HTR-8/SVneo (cell line): ENCODE measurements at places on chromosomes 12 and 14.

DNA sequence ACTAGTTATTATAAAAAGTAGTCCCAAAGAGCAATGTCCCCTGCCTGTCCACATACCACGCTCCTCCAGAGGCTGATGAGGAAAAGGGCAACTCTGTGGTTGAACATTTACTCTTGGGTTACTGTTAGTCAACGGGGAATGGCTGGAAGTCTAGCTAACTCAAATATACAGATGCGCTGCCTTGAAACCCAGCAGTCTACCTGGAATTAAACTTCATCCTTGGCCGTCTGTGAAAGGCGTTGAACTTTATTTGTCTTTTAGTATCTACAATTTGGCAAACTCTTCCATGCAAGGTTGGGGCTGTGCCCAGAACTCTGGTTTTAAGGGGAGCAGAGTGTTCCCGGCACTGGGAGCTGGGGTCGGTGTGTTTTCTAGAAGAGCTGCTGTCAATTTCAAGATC is 3.9 kb upstream of the MEG3 start:
- no peak for DNase-seq

- no peak for DNase-seq
Measured at GRCh38 chr12:51395283-51396230, 4.4 kb upstream of the GALNT6 start.

GRCh38 chr12:75291014-75291413 is 39.1 kb downstream of the CAPS2 start:
- no peak for DNase-seq

- no peak for DNase-seq
Measured at GRCh38 chr12:3078086-3078820, 1.1 kb downstream of the TSPAN9 start.

- DNase-seq, result no peak
Measured at GRCh38 chr12:3712209-3712992, 40.5 kb downstream of the CRACR2A start.

DNA sequence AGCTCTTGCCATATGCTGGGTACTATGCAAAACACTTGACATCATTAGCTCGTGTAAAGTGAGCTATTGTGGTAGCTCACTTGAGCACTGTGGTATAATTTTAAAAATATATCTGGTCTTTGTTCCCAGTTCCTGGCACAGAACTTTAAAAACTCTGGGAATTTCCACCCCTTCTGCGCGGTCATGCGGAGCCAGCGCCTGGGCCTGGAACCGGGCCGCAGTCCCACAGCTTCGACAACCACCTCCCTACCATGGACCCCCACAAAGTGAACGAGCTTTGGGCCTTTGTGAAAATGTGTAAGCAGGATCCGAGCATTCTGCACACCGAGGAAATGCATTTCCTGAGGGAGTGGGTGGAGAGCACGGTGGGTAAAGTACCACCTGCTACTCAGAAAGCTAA is 123.1 kb downstream of the NUAK1 start:
- no peak for DNase-seq

GRCh38 chr12:116616536-116617248 is 57.5 kb downstream of the MAP1LC3B2 start:
- no peak for DNase-seq

DNA sequence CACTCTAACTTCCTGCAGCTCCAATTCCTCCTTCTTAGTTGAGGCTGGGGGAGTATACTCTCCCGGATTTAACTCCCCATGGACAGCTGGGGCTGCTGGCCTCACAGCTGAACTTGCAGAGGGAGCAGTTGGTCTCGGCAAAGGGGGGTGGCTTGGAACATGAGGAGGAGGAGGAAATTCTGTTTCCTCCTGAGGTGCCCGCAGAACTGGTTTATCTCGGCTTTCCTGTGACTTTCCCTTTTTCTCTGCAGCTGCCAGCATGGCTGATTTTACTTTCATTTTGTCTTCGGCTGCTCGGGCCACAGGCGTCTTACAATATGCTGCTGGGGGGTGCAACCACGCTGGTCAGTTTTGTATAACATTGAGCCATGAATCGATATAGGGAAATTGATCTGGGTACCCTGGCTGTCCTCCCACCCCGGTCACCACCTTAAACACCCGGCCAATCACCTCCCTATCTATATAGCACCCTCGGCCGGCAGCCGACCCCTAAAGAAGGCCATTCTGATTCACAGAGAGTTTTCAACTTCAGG is 1317.6 kb downstream of the TMEM121 start:
- no peak for DNase-seq

DNA sequence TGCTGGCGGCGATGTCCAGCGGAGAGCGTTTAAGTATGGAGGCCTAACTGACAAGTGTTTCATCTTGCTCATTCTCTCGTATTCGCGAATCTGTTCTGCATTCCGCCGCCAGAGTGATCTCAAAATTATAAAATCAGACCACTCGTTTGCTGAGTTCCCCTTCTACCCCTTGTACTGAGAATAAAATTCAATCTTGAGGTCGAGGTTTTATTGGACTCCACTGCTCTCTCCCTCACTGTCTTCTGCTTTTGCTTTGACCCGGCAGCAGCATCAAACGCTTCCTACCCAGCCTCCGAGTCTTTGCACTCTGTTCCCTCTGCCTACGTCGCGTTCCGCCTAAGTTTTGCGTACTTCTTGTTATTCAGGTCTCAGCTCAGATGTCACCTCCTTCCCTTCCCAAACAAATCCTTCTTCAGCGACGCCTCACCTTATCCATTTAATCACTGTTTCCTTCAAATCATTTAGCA is 462 bp downstream of the KNTC1 start:
- DNase-seq, result peak; percentile 11

GRCh38 chr14:67674139-67674479 is 323 bp downstream of the VTI1B start:
- DNase-seq, result peak; percentile 99

DNA sequence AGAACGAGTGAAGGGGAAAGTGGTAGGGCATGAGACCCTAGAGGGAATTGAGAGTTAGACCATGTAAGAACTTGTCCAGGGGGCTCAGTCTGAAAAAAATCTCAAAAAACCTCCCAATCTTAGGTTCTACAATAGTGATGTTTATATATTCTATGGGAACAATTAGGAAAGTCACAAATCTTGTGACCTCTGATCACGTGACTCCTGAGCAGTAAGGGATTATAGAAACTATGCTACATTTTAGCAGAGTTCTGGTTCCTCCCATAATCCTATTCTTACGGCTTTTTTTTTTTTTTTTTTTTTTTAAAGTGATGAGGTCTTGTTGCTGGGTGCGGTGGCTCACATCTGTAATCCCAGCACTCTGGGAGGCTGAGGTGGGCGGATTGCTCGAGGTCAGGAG is 5.8 kb downstream of the ADCK1 start:
- DNase-seq, result no peak

GRCh38 chr12:51753980-51754675 is 94.4 kb downstream of the FIGNL2 start:
- no peak for DNase-seq

DNA sequence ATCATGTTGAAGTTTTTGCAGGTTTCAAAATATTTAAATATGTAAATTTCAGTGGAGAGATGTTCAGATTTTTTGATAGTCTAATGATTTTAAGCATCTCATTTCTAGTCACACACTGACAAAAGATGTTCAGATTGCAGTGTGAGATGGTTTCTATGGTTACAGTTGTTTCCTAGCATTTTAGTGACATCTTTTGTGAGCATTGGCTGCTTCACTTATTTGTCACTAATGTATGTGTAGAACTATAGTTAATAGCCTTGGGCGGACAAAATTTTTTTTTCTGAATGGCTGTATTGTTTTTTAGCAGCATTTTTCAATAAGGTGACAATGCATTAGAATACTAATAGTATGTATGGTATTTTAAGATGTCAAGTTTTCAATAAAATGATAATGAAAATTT is 315.6 kb upstream of the PRKD1 start:
- DNase-seq, result no peak

DNA sequence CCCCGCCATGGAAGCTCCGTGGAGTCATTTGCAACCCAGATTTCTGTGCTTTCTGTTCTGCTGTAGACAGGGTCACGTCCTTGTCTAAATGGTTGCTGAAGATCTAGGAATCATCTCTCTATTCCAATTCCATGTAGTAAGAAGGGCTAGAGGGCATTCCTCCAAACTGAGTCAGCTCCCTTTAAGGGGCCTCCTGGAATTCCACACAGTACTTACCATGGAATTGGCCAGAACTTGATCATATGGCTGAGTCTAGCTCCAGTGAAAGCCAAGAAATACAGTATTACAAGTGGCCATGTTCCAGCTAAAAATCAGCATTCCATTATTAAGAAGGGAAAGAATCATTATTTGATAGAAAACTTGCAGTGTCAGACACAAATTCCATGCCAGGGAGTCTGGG is 171.9 kb downstream of the PRKCH start:
- DNase-seq, result peak; percentile 98

GRCh38 chr14:78657451-78657850 is 487.3 kb downstream of the NRXN3 start:
- DNase-seq, result no peak

- no peak for DNase-seq
Measured at GRCh38 chr14:34007902-34008301, 57.0 kb upstream of the EGLN3 start.

- no peak for DNase-seq
Measured at GRCh38 chr12:3533703-3534386, 42.8 kb downstream of the PRMT8 start.

- DNase-seq, result peak; percentile 71
Measured at GRCh38 chr14:53432378-53432802, 279.3 kb upstream of the DDHD1 start.

- no peak for DNase-seq
Measured at GRCh38 chr12:93991829-93992461, 156.4 kb upstream of the PLXNC1 start.

DNA sequence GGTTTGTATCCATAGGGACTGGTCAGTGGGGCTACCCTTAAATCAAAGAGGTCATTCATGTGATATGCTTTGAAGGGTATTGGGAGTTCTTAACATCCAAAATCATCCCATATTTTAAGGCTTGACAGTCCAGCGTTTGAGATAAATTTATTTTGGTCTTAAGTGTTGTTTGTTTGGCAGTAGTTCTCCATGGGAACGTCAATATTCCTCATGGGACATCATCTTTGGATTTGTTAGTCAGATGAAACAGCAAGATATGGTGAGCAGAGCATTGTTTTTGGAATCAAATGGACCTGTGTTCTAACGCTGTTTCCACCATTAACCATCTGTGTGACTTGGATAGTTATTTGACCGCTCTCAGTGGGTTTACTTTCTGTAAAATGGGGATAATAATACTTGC is 45.9 kb upstream of the GSG1 start:
- DNase-seq, result no peak

- DNase-seq, result no peak
Measured at GRCh38 chr14:48738186-48738925, 847.8 kb downstream of the RPS29 start.

- DNase-seq, result no peak
Measured at GRCh38 chr12:130200445-130200844, 38.2 kb downstream of the FZD10 start.
